A549 treated with RU486 at 1 μM for 4 hours (cell line): ENCODE measurements at places on chromosomes 6 and 20. TPM values are rescaled to one million over a fixed set of nuclear protein-coding genes. Genes with fewer than 3 reads are reported as not detected.

HLA-DQB2 gene
- total RNA-seq, result not detected in 5 replicates

DDX39B gene
- 340 to 430 TPM (median 406 TPM) in 5 replicates for total RNA-seq

ECI2 gene
- 52.8 to 77.9 TPM (median 58.8 TPM) in 5 replicates for total RNA-seq

SYCP2L gene
- 1.4 to 2.6 TPM (median 1.6 TPM) in 5 replicates for total RNA-seq

FILIP1 gene
- 0.19 to 0.35 TPM (median 0.29 TPM) in 5 replicates for total RNA-seq

SNAI1 gene
- 11.0 to 18.7 TPM (median 15.1 TPM) in 5 replicates for total RNA-seq

SCUBE3 gene
- 0.03 to 0.06 TPM (median 0.05 TPM) in 5 replicates for total RNA-seq

TINAG gene
- total RNA-seq, result not detected in 5 replicates

RNF217 gene
- 4.9 to 9.5 TPM (median 6.8 TPM) in 5 replicates for total RNA-seq

SYNGAP1 gene
- 3.5 to 7.9 TPM (median 4.8 TPM) in 5 replicates for total RNA-seq

TFEB gene
- total RNA-seq, result 3.8 to 5.8 TPM (median 4.9 TPM) in 5 replicates

VGLL2 gene
- not detected in 5 replicates for total RNA-seq
